H9 (cell line): ENCODE measurements at places on chromosomes 2 and 18. TPM values are rescaled to one million over a fixed set of nuclear protein-coding genes. Genes with fewer than 3 reads are reported as not detected.

DNA sequence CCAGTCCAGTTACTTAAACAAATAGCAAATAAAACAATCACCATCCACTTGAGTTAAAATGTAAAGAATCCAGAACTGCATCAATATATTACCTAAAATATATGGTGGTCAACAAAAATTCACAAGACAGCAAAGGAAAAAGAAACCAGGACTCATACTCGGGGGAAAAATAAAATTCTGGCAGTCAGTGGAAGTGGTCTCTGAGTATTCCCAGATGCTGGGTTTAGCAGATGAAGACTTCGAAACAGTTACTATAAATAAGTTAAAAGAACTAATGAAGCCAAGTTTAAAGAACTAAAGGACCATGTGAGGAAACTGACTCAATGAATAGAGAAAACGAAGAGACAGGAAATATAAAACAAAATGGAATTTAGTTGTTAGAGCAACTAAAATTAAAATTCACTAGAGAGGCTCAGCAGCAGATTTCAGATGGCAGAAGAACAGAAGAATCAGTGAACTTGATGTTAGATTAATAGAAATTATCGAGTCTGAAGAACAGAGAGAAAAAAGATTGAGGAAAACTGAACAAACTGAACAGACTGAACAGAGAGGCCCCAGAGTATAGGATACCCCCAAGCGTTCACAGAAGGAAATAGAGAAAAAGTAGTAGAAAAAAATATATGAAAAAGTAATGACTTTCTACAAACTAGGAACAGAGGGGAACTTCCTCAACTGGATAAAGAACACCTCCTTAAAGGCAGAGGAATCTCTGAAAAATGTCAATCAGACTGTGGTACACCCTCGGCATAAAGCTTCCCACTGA lies 27.9 kb downstream of the MGAT4A start:
- DNase-seq: no peak
- H3K36me3 ChIP-seq: no peaks in the 10 kb centered on the region
- no peak overlapping the region for H3K27ac ChIP-seq
- no peaks in the 10 kb centered on the region for H3K4me1 ChIP-seq
- no peaks in the 10 kb centered on the region for H3K27me3 ChIP-seq

DNA sequence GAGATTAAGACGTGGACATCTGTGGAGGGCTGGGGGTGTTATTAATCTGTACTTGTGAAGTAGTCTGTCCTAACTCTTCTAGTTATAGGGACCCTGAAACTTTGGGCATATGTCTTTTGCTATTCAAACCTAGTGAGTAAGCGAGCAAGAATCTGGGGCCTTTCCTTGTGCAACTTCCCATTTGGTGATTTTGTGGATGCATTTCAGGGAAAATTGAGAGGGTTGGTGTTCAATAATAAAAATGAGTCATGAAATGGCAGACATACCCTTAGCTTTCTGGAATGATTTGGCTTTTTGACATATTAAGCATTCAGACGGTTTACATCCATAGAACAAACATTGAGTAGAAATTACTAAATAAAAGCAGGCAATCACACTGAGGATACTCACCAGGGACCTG lies 17.0 kb downstream of the COL4A4 start:
- H3K4me3 ChIP-seq: no peak overlapping the region
- no peaks in the 10 kb centered on the region for H3K27me3 ChIP-seq
- no peaks in the 10 kb centered on the region for H3K4me1 ChIP-seq
- H3K36me3 ChIP-seq: peaks cover 7% of the 10 kb centered on the region; the same call in 1 of the 2 replicates
- DNase-seq: no peak
- H3K27ac ChIP-seq: no peak overlapping the region

GRCh38 chr2:105618351-105618659 lies 126.4 kb upstream of the NCK2 start:
- peaks cover 1% of the 10 kb centered on the region for H3K36me3 ChIP-seq
- no peak for DNase-seq
- H3K4me3 ChIP-seq: no peak overlapping the region
- H3K27me3 ChIP-seq: no peaks in the 10 kb centered on the region
- H3K27ac ChIP-seq: no peak overlapping the region

CYBRD1 gene
- total RNA-seq: 3.6 and 5.4 TPM in 2 replicates

DNER gene
- total RNA-seq: 1.0 and 1.1 TPM in 2 replicates

ELOA2 gene
- not detected in 2 replicates for total RNA-seq

- no peaks in the 10 kb centered on the region for H3K4me1 ChIP-seq
Measured at GRCh38 chr2:40741532-40741931, 289.6 kb upstream of the SLC8A1 start.

DNA sequence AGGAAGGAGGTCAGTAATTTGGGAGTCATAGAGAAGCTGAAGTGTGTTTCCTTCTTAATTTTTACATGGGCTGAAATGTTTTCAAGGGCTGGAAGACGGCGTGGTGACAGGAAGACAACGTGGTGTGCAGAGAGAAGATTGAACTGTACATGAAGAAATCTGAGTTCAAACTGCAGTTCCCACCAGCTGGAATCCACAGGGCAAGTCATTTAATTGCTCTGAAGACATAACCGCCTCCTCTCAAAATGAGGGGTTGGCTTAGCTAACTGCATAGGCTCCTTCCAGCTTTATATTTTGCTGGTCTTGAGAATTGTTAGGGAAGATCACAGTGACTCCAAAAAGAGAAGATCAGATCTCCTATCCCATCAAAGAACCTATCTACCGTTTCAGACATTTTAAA lies 103.9 kb downstream of the SLC8A1 start:
- H3K36me3 ChIP-seq: no peaks in the 10 kb centered on the region
- no peaks in the 10 kb centered on the region for H3K27me3 ChIP-seq
- no peaks in the 10 kb centered on the region for H3K4me1 ChIP-seq
- no peak for DNase-seq
- no peak overlapping the region for H3K4me3 ChIP-seq
- H3K27ac ChIP-seq: no peak overlapping the region

- H3K4me3 ChIP-seq: no peak overlapping the region
- H3K36me3 ChIP-seq: no peaks in the 10 kb centered on the region
- no peak for DNase-seq
Measured at GRCh38 chr18:36419900-36420531, 122.5 kb downstream of the FHOD3 start.

DNA sequence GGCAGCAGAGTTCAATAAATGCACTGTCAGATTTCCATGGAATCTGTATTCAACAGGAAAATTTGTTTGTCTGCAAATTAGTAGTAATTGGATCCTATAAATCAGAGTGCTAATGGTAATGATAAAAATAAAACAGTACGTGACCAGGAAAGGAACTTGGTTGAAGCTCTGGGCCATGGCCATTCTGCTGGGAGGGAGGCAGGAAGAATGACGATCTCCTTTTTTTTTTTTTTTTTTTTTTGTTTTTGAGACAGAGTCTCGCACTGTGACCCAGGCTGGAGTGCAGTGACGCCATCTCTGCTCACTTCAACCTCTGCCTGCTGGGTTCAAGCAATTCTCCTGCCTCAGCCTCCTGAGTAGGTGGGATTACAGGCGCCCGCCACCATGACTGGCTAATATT lies 94.8 kb upstream of the SEC11C start:
- peaks cover 2% of the 10 kb centered on the region; the same call in 1 of the 2 replicates for H3K4me1 ChIP-seq
- no peaks in the 10 kb centered on the region for H3K27me3 ChIP-seq
- H3K4me3 ChIP-seq: no peak overlapping the region

DNA sequence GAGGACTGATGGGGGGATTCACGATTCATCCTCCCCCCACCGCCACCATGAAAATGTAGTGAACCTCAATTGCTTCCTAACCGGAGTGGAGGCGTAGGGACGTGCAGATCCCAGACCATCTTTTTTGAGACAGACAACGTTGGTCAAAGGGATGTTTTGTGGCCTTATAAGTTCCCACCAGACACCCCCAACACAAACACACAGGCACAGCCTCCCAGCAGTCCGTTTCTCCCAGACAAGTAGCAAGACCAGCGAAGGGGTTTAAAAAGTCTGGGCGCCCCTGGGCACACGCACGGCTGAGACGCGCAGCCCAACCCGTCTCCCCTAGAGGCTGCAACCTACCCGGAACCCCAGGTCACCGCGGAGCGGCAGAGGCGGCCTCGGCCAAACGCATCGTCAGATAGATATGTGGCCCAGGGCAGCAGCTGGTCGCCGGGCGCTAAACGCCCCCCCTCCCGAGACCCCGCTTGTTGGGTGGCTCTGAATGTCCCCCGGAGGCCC lies 1.3 kb downstream of the GBX2 start:
- H3K4me3 ChIP-seq: peak overlapping the region; percentile 5
- no peak overlapping the region for H3K27ac ChIP-seq
- H3K4me1 ChIP-seq: peaks cover 5% of the 10 kb centered on the region
- no peaks in the 10 kb centered on the region for H3K36me3 ChIP-seq

DNA sequence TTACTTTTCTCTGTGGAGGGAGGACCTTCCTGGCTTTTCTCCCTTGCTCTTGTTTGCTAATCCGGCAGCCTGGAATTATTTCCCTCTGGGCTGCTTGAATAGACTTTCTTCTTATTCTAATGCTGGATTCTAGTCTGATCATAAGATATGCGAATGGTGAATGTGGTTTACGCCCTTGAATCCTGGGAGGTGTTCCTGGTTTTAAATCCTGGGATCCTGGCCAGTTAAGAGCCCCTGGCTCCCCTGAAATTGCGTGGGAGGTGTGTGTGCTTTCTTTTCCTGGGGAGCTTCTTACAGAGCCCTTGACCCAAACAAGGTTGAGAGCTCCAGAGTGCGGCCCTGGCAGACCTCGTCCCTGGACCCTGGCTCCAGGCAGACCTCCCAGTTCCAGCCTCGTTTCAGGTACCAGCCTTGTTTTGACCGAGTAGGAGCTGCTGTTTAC lies 2.8 kb downstream of the SH3BP4 start:
- peaks cover 16% of the 10 kb centered on the region for H3K36me3 ChIP-seq

CNDP2 gene
- 212 and 214 TPM in 2 replicates for total RNA-seq

TUBA3D gene
- 0.18 TPM in 1 of 2 replicates, not detected in the other for total RNA-seq

- no peaks in the 10 kb centered on the region for H3K4me1 ChIP-seq
- no peaks in the 10 kb centered on the region for H3K36me3 ChIP-seq
- H3K4me3 ChIP-seq: no peak overlapping the region
Measured at GRCh38 chr18:47501946-47502345, 250.5 kb upstream of the SKOR2 start.

GRCh38 chr2:64243081-64244036 lies 99.1 kb upstream of the PELI1 start:
- no peak for DNase-seq
- H3K27me3 ChIP-seq: no peaks in the 10 kb centered on the region
- H3K27ac ChIP-seq: no peak overlapping the region
- H3K36me3 ChIP-seq: peaks cover 7% of the 10 kb centered on the region
- H3K4me3 ChIP-seq: no peak overlapping the region
- peaks cover 11% of the 10 kb centered on the region for H3K4me1 ChIP-seq

DOCK10 gene
- total RNA-seq: 0.61 and 0.79 TPM in 2 replicates

DNA sequence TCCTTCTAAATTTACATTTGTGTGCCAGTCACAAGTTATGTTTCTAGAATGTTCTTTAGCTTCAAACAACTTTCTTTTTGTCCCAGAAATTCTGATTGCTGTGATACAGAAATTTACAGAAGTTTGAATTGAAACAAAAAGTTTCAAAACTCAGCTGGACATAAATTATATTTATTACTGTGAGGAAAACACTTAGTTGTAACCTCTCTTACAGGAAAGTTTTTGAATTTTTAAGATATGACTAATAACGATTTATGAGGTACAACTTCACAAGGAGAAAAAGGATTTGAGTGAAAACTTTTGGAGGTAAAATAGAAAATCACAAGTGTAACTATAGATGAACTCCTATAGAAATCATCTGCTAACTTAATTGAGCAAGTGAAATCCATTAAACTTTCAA lies 205.3 kb downstream of the TMEM247 start:
- no peaks in the 10 kb centered on the region for H3K4me1 ChIP-seq
- no peaks in the 10 kb centered on the region for H3K27me3 ChIP-seq
- no peaks in the 10 kb centered on the region for H3K36me3 ChIP-seq

DNA sequence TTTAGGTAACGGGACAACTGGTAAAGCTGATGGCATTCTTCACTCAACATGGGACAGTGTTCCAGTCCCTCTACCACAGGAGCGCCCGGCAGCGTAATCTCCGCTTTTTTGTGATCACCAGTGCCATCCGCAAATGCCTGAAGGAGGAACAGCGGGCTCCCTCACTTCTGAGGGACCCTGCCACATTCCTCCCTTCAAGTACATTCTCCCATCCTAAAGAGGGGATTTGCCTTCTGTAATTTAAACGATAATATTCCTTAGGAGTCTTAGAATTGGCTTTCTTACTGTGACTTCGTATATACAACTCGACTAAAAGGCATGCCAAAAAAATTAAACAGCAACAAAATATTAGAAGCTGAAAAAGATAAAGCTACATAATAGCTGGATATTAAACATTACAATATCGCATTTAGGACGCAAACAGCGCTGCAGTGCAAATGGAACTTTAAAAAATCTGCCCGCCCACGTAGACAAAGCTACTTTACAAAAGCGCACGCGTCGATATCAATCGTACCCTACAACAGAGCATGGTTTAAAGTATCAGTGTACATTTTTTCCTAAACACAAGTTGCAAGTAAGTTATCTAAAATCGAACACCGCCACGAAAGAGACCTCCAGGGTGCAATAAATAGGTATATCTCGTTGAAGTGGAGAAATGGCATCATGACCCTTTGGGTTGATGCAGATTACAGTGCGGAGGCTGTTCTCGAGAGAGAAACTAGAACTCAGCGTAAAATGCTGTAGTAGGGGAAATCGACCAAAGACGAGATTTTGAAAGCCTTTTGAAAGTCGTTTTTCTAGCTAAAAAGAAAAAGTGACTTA lies 2.3 kb upstream of the VSNL1 start:
- H3K4me1 ChIP-seq: peaks cover 4% of the 10 kb centered on the region
- DNase-seq: peak; percentile 58
- H3K27ac ChIP-seq: no peak overlapping the region
- no peaks in the 10 kb centered on the region for H3K27me3 ChIP-seq
- H3K36me3 ChIP-seq: no peaks in the 10 kb centered on the region; the same call in 2 of the 3 replicates
- peak overlapping the region; percentile 70 for H3K4me3 ChIP-seq

GRCh38 chr2:189327879-189328847 lies 113.1 kb upstream of the WDR75 start:
- DNase-seq: no peak
- H3K27me3 ChIP-seq: no peaks in the 10 kb centered on the region
- H3K4me3 ChIP-seq: no peak overlapping the region
- H3K27ac ChIP-seq: no peak overlapping the region
- no peaks in the 10 kb centered on the region for H3K4me1 ChIP-seq
